ENCODE measurements at places on chromosomes 12 and 14. TPM values are rescaled to one million over a fixed set of nuclear protein-coding genes. Genes with fewer than 3 reads are reported as not detected.

GRCh38 chr12:63023926-63024325 is 89.0 kb upstream of the PPM1H start:
- no peak for DNase-seq
- H3K4me1 ChIP-seq, result no peaks in the 10 kb centered on the region
- H3K27ac ChIP-seq, result no peak overlapping the region
- no peaks in the 10 kb centered on the region for H3K36me3 ChIP-seq
- no peak overlapping the region for H3K4me3 ChIP-seq

- no peak for DNase-seq
- peaks cover 2% of the 10 kb centered on the region for H3K36me3 ChIP-seq
- H3K4me3 ChIP-seq, result no peak overlapping the region
- H3K27me3 ChIP-seq, result no peaks in the 10 kb centered on the region
- no peak overlapping the region for H3K27ac ChIP-seq
These were observed 29.6 kb downstream of the NUDT4 start for GRCh38 chr12:93407054-93407962.

- H3K36me3 ChIP-seq, result no peaks in the 10 kb centered on the region
- no peak overlapping the region for H3K27ac ChIP-seq
- DNase-seq, result no peak
- no peaks in the 10 kb centered on the region for H3K27me3 ChIP-seq
These were observed 377.4 kb downstream of the GRIN2B start for GRCh38 chr12:13603953-13604352.

GRCh38 chr12:17982556-17982955 is 107.4 kb downstream of the RERGL start:
- H3K27ac ChIP-seq, result no peak overlapping the region
- H3K4me3 ChIP-seq, result no peak overlapping the region
- DNase-seq, result no peak
- no peaks in the 10 kb centered on the region for H3K4me1 ChIP-seq
- no peaks in the 10 kb centered on the region for H3K36me3 ChIP-seq
- H3K27me3 ChIP-seq, result no peaks in the 10 kb centered on the region

DNA sequence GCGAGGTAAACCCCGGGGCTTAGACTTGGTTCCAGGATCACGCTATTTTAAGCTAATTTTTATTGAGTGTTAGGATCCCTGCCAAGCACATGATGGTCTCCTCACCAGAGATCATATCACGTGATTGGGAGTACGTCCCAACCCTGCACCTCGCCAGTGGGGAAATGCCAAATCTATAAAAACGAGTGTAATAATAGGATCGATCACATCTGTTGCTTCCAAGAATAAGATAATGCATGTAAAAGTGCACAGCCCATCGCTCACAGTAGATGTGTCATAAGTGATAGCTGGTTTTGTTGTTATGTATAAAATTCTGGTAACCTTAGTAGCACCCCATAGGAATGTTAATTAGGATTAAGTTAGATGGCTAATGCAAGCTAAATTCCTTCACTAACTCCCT is 581.0 kb upstream of the TMEM132C start:
- H3K4me3 ChIP-seq, result no peak overlapping the region
- DNase-seq, result no peak
- no peaks in the 10 kb centered on the region for H3K4me1 ChIP-seq
- no peak overlapping the region for H3K27ac ChIP-seq

Gene STX2
- 11.6 TPM for total RNA-seq

DNA sequence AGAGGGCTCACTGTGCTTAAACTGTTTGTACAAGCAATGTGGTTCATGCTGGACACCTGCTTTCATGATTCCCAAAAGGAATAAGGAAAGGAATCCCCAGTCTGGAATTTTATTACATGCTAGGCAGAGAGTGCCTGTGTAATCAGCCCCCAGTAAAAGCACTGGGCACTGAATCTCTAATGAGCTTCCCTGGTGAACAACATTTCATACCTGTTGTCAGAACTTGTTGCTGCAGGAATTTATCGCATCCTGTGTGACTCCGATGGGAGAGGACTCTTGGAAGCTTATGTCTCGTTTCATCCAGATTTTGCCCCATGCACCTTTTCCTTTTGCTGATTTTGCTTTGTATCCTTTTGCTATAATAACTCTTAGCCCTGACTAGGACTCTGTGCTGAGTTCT is 190.2 kb upstream of the HMGA2 start:
- no peak for DNase-seq
- H3K36me3 ChIP-seq, result no peaks in the 10 kb centered on the region
- H3K4me1 ChIP-seq, result no peaks in the 10 kb centered on the region
- H3K4me3 ChIP-seq, result no peak overlapping the region

- no peak overlapping the region for H3K27ac ChIP-seq
- no peak for DNase-seq
- H3K27me3 ChIP-seq, result no peaks in the 10 kb centered on the region
- H3K4me1 ChIP-seq, result no peaks in the 10 kb centered on the region
- no peak overlapping the region for H3K4me3 ChIP-seq
These were observed 163.8 kb downstream of the PCNX1 start for GRCh38 chr14:71071042-71071441.

DNA sequence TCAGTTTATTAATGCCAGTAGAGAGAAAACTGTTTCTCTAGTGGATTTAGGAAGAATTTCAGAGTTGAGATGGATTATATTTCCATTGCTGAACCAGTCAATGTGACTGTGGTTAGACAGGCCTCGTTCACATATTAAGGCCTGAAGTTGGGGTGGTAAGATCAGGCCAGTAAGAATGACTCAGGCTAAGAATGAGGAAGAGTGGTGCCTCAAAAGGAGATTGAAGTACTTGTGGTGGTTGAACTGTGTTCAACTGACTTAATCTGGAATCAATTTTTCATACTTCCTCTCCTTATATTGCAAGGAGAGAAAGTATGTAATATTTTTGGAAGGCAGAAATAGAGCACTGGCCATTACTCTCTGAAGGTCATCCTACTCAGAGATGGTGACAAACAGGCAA is 37.8 kb upstream of the ATF7IP start:
- no peak for DNase-seq
- H3K4me3 ChIP-seq, result no peak overlapping the region
- no peak overlapping the region for H3K27ac ChIP-seq

DNA sequence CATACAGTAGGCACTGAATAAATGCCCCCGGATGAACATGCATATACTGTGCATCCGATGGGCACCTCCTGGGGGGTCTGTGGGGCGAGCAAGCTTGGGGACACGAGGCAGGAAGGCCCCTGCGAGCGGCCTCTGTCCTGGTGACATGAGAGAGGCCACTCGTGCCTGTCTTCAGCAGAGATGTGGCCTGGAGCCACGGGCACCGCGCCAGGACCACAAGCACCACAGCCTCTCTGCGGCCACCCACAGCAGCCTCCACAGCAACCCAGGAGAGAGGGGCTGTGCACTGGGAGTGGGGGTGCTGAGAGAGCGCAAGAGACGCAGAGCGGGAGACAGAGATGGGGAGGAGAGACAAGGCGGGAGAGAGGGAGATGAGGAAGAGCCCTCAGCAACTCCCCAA is 118.5 kb downstream of the RFLNA start:
- no peak overlapping the region for H3K4me3 ChIP-seq
- DNase-seq, result no peak
- peaks cover 7% of the 10 kb centered on the region for H3K4me1 ChIP-seq
- no peak overlapping the region for H3K27ac ChIP-seq

- H3K36me3 ChIP-seq, result no peaks in the 10 kb centered on the region
These were observed 168.4 kb upstream of the LRIG3 start for GRCh38 chr12:59088673-59089072.

Gene SMCO3
- total RNA-seq, result 0.59 TPM

Gene NYNRIN
- total RNA-seq, result 2.5 TPM

- H3K36me3 ChIP-seq, result no peaks in the 10 kb centered on the region
- DNase-seq, result no peak
- no peaks in the 10 kb centered on the region for H3K27me3 ChIP-seq
- no peak overlapping the region for H3K4me3 ChIP-seq
- H3K27ac ChIP-seq, result no peak overlapping the region
- peaks cover 18% of the 10 kb centered on the region for H3K4me1 ChIP-seq
These were observed 249.1 kb downstream of the AKAP6 start for GRCh38 chr14:32578181-32578580.

Gene NINJ2
- 6.7 TPM for total RNA-seq

Gene ARHGEF25
- 2.0 TPM for total RNA-seq

DNA sequence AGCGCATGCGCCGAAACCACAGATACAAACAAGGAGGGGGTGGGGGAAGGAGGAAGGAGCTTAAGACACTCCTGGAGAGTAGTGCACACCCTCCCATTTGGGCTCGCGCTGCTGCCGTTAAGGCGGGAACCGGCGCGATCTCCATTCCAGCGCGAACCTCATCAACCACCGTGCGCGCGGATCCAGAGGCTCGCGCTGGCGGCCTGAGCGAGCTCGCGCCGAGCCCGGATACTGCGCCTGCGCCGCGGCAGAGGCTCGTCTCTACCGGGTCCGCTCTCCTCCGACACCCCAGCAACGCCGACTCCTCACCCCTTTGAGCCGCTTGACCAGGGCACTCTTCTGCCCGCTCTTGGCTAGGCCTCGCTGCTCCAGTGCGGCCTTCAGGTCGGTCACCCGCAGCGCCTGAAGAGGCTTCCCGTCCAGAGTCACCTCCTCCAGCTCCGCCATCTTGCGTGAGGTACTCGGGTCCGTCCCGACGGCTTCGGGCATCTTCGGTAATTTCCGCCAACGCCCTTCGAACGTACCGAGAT is at the start of gene ACIN1:
Gene ACIN1, minus strand, starts transcription at position 471 of the 530 bp plus-strand sequence. Its CDS starts 24 bp downstream, at position 447.
- DNase-seq, result peak; percentile 99
- H3K4me3 ChIP-seq, result peak within 1 kb of the TSS; percentile 76
- H3K4me1 ChIP-seq, result no peaks in the 10 kb centered on the region
- peaks cover 19% of the 10 kb centered on the region for H3K36me3 ChIP-seq
- H3K27me3 ChIP-seq, result no peaks in the 10 kb centered on the region

- DNase-seq, result no peak
- no peak overlapping the region for H3K27ac ChIP-seq
- H3K36me3 ChIP-seq, result no peaks in the 10 kb centered on the region
- no peak overlapping the region for H3K4me3 ChIP-seq
These were observed 55.4 kb downstream of the ASCL1 start for GRCh38 chr12:103012884-103013283.

- H3K27ac ChIP-seq, result no peak overlapping the region
- no peaks in the 10 kb centered on the region for H3K36me3 ChIP-seq
- H3K4me3 ChIP-seq, result no peak overlapping the region
- DNase-seq, result no peak
- no peaks in the 10 kb centered on the region for H3K27me3 ChIP-seq
- peaks cover 5% of the 10 kb centered on the region for H3K4me1 ChIP-seq
These were observed 152.0 kb upstream of the CCND2 start for GRCh38 chr12:4121506-4122020.

DNA sequence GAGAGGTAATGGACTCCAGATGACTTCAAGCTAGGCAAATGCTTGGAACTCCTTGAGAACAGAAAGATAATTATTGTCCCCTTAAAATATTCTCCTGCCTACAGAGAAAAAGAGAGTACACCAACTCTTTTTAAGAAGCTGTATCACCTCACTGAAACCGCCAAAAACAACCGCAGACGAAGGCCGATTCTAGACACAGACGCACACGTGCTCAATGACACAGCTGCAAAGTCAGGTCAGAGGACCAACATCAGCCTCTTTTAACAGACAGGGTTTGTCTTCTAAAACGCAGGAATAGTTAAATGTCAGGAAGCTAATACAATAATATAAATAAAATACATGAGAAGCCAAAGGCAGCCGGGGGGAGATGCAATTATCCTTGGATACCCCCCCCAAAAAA is 19.0 kb downstream of the SLC15A4 start:
- H3K27me3 ChIP-seq, result no peaks in the 10 kb centered on the region
- no peak overlapping the region for H3K4me3 ChIP-seq
- no peak overlapping the region for H3K27ac ChIP-seq
- peaks cover 45% of the 10 kb centered on the region for H3K36me3 ChIP-seq
- no peak for DNase-seq

Gene PYGL
- 109 TPM for total RNA-seq

DNA sequence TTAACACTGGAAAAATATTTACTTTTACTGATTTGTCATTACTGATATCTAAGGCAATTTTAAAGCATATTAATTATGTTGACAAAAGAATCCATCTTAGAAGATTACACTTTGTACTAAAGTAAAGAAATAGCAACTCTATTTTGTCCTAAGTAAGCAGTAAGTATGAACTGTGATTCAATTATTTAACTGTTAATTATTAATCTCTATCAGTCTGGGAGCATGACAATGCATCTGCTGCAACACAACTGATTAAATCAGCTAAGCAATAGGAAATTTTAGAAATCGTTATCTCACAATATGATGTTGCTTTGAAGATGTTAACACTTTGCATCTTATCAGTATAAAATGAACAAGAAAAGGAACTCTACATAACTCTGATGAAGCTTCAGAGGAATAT is 172.3 kb downstream of the DPY19L2 start:
- no peak overlapping the region for H3K27ac ChIP-seq
- no peaks in the 10 kb centered on the region for H3K27me3 ChIP-seq
- H3K4me1 ChIP-seq, result peaks cover 5% of the 10 kb centered on the region
- no peaks in the 10 kb centered on the region for H3K36me3 ChIP-seq
- DNase-seq, result no peak
- no peak overlapping the region for H3K4me3 ChIP-seq

- no peaks in the 10 kb centered on the region for H3K27me3 ChIP-seq
- H3K27ac ChIP-seq, result no peak overlapping the region
- no peak for DNase-seq
These were observed 40.8 kb upstream of the SLC38A2 start for GRCh38 chr12:46413368-46413767.

DNA sequence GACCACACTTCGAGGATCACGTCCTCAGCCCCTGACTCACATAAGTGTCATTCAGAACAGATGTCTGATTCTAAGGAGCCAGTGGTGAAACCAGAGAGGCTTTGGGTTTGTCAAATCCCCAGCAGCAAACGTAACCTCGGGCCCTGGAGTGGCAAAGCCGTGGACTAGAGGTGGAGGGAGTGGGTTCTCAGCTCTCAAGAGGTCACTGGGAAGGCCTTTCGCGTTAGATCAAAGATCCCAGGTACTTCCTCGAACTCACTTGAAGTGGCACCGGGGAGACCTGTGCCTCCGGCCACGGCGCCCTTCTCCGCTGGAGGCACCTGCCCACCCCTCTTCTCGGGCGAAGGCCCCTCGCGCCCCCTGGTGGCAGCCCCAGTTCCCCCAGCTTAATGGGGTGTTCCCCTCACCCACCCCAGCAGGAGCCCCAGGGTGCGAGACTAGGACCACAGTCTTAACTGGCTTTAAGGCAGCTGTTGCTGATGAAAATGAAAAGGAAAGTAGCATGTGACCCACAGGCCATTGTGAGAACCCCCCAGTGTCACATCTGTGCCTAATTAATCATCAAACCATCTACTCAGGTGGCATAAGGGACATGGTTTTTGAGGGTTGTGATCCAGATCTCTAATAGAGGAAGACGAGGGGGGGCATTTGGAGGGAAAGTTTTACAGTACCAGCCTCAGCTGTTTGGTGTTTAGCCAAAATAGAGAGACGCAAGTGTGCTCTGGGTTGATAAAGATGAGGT is 672 bp upstream of the ESR2 start:
- H3K27ac ChIP-seq, result no peak overlapping the region
- peak overlapping the region; percentile 41 for H3K4me3 ChIP-seq
- no peaks in the 10 kb centered on the region for H3K27me3 ChIP-seq
- H3K36me3 ChIP-seq, result no peaks in the 10 kb centered on the region

Measured in liver (tissue), 10 donors.